ENCODE measurements at places on chromosomes 3 and 15. TPM values are rescaled to one million over a fixed set of nuclear protein-coding genes. Genes with fewer than 3 reads are reported as not detected.

Gene EFCC1
- not detected for total RNA-seq

Gene CPN2
- not detected for total RNA-seq

Gene THRB
- 1.4 TPM for total RNA-seq

Gene FGF12
- 0.60 TPM for total RNA-seq

Gene FGD5
- total RNA-seq, result 0.06 TPM

Gene ZNF662
- total RNA-seq, result not detected

Gene PIGZ
- 1.7 TPM for total RNA-seq

Gene CATSPER2
- 0.66 TPM for total RNA-seq

Gene PARL
- 64.6 TPM for total RNA-seq

Gene HTR3E
- total RNA-seq, result not detected

Gene CADPS
- total RNA-seq, result not detected

Gene ST8SIA2
- total RNA-seq, result 0.53 TPM

Gene TUSC7
- total RNA-seq, result not detected

Gene CHST2
- 0.57 TPM for total RNA-seq

Gene EFHB
- 0.94 TPM for total RNA-seq

Gene TRIM59
- total RNA-seq, result 12.4 TPM

Gene CNTN6
- total RNA-seq, result not detected

Gene ADGRG7
- not detected for total RNA-seq

Gene ZPLD1
- not detected for total RNA-seq

Gene PYDC2
- total RNA-seq, result not detected

Gene C3orf49
- not detected for total RNA-seq
